Cardiac septum (tissue), 1 donor: ENCODE measurements at places on chromosomes 13 and 19.

GRCh38 chr13:30156826-30157615 is 150.3 kb downstream of the KATNAL1 start:
- DNase-seq: peak; percentile 73

DNA sequence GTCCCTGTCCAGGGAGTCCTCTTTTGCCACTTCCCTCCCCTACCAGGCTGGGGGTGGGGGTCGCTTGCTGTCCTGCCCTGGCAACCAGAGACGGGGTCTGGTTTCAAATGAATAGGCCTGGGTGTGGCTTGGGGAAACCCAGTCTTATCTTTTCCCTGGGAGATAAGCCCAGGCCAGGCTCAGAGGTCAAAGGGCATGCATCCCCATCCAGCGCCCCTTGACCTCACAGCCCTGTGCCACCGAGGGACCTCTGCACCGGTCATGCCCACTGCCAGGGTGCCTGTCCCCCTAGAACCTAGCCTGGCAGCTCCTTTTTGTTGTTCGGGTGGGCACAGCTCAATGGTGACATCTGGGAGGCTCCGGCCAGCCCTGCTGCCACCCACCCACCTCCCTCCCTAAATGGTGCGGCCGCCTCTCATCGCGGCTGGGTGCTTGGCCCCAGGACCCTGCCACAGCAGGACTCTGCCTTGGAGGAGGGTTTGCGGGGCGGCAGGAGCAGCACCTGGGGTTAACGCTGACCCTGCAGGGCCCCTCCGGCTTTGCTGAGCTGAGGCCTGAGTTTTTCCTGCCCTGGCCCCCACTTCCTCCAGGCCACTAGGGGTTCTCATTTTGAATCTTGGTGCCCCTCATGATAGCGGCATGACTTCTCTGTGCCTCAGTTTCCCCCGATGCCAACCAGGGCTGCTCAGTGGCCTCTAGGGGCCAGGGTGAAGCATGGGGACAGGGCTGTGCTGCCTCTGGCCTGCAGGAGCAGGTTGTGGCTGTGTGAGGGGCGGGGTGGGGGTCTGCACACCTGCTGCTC is 2.9 kb upstream of the CERS1 start:
- DNase-seq: no peak

GRCh38 chr13:30027569-30028455 is 177.4 kb upstream of the UBL3 start:
- no peak for DNase-seq

- no peak for DNase-seq
These were observed 32.9 kb downstream of the CCDC122 start for GRCh38 chr13:43846496-43847158.

DNA sequence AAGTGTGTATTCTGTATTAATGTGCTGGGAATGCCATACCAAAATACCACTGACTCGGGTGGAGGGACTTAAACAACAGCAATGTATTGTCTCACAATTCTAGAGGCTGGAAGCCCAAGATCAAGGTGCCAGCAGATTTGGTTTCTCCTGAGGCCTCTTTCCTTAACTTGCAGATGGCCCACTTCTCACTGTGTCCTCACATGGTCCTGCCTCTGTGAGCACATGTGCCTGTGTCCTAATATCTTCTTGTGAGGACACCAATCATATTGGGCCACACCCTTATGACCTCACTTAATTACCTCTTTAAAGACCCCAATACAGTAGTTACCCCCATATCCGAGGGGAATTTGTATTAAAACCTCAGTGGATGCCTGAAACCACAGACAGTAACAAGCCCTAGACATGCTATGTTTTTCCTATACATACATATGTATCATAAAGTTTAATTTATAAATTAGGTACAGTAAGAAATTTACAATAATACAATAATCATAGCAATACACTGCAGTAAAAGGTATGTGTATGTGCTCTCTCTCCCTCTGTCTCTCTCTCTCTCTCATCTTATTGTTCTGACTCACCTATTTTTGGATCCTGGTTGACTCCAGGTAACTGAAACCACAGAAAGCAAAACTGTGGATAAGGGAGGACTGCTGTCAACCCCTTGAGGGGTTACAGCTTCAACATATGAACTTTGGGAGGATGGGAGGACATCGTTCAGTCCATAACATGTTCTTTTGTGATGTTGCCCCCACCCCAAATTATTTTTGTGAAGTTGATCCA is 174.3 kb downstream of the IRS2 start:
- DNase-seq: no peak

DNA sequence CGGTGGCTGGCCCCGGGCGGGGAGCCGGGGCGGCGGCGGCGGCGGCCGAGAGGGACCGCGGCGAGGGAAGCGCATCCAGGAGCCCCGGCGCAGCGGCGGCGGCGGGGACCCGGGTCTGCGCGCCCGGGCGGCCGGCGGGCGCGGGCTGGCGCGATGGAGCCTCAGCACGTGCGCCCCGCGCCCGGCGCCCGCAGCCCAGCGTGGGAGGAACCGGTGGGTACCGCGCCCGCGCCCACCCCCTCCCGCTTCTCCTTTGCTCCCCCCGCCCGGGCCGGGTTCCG is 7.8 kb upstream of the DGKH start:
- no peak for DNase-seq

- no peak for DNase-seq
These were observed 2.6 kb downstream of the GRIK5 start for GRCh38 chr19:42067315-42067888.

DNA sequence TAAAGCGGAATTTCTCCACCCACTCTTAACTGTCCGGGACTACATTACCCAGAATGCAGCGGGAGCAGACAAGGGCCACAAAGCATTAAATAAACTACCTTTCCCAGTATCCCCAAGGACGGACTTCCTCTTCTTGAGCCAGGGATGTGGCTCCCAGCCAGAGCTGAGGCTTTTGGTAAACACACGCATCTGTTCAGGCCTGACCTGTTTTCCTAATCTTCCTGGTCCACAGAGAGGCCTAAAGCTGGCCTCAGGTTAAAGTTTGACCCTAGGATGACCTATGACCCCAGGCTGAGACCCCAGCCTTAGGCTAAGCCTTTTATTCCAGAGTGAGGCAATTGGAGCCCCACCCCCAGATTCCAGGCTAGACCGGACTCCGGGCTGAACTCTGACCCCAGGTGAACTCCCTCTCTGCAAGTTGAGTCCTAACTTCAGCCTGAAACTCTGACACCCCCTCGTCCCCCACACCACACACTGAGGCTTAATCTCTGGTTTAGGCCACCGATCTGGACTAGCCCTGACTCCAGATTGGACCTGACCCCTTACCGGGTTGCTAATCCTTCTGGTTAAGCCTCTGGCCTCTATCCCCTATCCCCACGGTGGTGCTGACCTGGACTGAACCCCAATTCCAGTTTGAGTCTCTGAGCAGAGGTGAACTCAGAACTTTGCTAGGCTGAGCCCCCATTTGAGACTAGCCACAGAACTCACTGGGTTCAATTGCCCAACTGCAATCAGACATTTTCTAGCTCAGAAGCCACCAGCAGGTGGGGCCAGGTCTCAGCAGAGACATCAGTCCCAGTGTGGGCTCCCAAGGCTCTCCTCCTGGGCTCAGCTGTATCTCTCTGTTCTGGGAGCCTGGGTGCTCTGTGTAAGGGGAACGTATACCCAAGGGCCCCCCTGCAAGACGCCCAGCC is 750 bp upstream of the GPR108 start:
- peak; percentile 86 for DNase-seq

- no peak for DNase-seq
These were observed 49.6 kb downstream of the RYR1 start for GRCh38 chr19:38483016-38483630.

GRCh38 chr13:50379584-50379983 is 364.3 kb downstream of the KCNRG start:
- DNase-seq: no peak

DNA sequence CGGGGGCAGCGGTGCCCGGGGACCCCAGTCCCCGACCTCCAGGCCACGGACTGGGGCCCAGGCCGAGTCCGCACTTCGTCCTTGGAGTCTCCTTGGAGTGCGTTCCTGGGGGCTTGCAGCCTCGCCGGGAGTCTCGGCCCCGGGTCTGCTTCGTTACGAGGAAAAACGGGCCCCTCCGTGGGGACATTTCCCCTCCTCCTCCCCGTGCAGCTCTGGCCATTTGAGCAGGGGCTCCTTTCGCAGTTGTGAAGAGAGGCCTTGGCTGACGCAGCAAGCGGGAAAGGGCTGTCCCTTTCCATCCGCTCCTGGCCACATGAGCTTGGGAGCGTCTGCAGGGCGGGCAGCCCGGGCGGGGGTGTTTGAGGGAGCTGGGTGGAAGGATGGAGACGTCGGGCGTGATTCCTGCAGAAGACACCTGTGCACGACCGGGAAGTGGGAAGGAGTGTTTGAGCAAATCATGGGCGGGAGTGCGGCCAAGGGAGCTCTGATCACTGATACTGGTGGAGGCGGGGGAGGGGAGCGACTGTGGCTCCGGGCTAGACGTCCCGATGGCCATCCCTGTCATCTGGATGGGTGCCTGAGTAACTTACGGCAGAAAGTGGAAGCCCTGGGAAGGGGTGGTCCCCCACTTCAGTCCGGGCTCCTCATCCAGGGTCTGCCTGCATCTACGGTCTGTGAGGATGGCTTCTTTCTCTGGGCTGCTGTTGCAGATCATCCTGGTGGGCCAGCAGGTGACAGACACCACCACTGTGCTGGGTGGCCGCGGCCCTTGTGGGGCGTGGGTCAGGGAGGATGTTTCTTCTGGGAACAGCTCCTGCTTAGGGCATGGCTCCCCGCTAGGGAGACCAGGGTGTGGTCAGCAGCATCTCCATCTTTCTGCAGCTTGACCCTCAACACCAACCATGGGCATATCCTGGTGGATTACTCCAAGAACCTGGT is 736 bp downstream of the GPI start:
- DNase-seq: peak; percentile 78

DNA sequence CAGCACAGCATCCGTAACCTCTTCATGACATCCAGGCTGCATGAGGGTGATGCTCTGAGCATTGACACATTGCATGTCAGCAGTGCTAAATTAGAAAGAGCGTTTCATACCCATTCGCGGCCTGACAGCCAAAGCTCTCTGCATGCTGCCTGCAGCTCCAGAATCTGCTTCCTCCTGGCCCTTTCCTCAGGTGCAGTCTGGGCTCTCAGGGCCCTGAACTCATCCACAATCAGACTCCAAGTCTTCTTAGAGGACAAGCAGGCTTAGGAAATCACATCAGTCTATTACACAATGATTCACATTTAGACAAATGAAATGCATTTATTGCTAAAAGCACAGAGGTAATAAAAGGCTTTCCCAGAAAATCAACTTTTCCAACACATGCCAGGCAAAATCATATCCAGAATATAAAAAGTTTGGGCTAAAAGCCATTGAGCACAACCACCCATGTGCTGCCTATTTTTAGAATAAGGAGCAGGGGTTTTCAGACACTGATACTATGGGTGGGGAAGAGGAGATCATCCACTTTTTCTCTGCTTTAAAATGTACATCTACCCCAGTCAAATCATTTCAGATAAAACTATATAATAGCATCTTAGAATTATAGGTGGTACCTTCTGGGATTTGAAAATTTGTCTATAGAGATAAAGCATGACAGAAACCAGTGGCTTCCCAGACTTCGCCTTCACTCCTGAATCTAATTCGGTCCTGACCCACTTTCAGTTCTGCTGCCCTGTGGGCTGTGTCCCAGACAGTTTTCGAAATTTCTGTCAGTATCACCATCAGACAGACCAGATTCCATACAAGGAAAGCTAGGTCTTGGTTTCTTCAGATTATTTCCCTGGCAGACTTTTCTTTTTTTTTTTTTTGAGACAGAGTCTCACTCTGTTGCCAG is 109.3 kb downstream of the COL4A2 start:
- DNase-seq: no peak

DNA sequence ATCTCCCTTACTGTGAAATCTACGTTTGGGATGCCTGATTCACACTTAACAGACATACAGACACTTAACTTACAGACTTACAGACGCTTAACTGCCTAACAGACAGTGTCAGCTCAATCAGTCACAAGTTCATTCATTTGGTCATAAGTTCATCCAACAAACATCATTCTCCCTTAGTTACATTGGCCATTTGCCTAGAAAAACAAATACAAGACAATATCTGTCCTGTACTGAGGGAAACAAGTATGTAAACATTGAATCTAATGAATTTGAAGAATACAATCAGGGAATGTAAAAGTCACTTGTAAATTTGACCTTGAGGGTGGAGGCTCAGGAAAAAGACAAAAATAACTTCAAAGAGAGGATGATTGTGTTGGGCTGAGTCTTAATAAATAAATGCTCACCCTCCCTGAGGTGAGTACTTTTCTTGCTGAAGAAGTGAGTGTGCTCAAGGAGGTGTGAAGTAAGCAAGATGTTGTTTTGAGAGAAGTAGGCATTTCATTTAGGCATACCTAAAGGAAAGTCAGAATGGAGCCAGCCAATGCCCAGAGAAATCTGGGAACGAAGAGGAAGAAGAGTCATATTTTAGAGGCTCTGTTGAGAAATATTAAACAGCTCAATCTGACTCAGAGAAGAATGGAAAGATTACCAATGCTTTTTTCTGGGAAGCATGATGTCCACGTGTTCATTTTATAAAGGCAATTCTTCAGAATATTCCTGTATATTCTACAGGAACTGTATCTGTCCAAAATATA is 958.4 kb upstream of the SLC10A2 start:
- DNase-seq: no peak

DNA sequence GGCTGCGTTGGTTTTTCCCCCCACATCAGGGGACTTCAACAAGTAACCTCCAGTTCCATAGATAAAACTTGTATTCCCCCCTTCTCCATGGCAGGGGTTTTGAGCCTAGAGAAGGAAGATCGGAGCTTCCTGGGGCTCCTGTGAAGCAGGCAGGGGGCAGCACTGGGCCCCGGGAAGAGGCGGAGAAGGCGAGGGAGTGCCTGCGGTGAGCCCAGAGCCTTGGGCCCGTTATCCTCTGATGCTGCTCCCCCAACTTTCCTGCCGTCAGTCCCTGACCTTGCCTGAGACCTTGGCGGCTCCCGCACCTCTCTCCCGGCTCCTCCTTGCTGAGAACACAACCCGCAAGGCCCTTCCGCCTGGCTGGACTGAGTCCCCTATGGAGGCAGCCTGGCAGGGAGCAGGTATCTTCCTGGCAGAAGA is 2.5 kb downstream of the LIPE start:
- no peak for DNase-seq

GRCh38 chr19:42233106-42233505 is 9.3 kb downstream of the GSK3A start:
- DNase-seq: no peak

DNA sequence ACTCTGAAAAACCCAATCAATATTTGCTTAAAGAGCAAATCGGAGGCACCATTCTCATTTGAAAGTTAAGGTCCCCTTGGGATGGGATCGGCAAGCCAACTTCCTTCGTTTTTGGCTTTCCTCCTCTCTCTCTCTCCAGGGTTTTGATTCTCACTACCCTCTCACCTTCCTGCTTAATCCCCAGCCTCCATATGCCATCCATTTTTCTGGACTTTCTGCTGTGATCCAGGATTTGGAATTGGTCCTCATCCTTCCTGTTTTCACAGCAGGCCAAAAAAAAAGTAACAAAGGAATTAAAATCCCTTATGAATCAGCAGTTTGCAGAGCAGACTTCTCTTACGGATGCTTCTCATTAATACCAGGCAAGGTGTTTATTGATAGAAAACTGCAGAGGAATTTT is 283.1 kb upstream of the TMTC4 start:
- no peak for DNase-seq

- peak; percentile 93 for DNase-seq
These were observed 14.1 kb upstream of the TNFSF9 start for GRCh38 chr19:6516659-6517291.
